Stimulated activated CD8-positive, alpha-beta memory T cell treated with anti-CD3 and anti-CD28 coated beads, Interleukin-15, amount 100 ng/mL, for 1 hour (primary cell): ENCODE measurements at places on chromosomes 6 and 20.

DNA sequence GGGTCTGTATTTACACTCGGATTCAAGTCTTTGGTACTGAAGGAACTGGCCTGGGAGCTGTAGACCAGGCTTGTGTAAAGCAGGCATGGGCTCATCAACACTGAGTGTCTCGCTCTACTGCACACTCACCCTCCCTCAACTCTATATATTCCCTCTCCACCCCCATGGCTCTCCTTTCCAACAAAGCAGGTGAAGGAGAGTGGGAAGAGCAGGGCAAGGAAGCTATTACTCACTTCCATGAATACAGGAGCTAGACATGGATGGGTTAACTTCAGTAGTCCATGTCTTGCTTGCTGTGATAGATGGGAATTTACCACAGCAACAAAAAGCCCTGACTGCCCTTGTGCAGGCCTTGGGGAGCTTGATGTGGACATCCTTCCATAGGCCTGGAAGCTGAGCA is 20.7 kb upstream of the SLC2A12 start:
- no peak for DNase-seq

DNA sequence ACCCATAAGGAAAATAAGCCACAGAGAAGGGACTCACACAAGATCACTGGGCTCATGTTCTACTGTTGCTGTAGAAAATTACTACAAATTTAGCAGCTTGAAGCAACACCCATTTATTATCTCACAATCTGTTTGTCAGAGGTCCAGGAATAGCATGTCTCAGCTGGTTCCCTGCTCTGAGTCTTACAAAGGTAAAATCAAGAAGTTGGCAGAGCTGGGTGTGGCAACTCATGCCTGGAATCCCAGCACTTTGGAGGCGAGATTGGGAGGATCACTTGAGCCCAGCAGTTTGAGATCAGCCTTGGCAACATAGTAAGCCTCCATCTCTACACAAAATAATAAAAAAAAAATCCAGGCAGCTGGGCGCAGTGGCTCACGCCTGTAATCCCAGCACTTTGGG is 28.5 kb upstream of the ZNF831 start:
- no peak for DNase-seq

DNA sequence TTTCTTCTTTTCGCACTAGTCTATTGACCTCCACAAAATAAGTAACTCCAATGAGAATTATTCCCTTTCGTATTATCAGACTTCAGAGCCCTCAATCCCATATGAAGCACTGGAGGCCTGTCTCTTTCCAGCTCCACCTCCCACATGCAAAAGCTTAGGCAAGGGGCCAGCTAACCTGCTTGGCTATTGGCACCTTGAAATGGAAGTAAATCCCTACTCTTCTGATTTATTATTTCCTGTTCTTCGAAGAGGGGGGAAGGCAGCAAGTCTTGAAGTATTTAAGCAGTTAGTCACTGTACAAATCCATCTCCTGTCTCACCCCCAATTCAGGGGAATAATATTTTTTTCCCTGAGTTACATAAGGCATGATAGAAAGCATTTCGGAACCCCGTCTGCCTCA is 577.8 kb downstream of the MAFB start:
- no peak for DNase-seq

DNA sequence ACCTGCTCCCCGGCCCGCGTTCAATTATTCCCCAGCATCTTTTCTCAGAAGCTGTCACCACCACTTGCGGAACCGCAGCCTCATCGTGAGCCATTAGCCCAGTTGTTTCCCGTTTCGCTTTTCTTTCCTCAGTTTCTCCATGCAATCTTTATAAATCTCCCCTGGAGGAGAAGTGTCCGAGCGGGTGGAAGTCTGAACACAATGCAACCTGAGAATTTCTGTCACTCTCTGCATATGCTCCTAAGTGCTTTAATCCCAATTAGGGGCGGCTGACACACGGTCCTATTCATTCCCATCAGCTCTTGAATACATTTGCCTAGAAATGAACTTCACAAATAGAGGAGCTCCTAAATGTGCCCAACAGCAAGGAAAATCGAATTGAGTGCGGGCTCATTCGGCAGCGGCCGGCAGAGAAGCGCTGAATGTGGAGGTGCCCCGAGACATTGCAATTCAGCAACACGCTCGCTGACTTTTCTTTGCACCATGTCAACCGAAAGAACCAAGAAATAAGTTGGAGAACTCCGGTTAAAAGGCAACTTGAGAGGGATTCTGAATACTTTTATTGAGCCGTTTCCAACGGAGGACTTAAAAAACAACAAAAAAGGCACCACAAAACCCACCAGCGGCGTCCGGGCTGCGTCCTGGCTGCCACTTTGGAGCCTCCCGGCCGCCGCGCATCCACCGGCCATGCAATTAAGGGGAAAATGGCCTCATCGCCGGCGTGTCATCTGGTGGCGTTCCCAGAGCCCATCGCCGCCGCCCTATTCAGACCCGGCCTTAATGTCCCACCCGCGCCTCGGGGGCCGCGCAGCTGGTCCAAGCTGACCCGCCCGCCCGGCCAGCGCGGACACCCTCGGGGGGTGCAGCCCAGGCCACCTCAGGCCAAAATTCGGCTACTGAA is 3.9 kb upstream of the PRDM13 start:
- DNase-seq, result no peak

GRCh38 chr20:52493171-52493721 is 301.7 kb upstream of the ZFP64 start:
- no peak for DNase-seq

GRCh38 chr6:151276112-151276740 is 36.5 kb downstream of the AKAP12 start:
- DNase-seq, result no peak

DNA sequence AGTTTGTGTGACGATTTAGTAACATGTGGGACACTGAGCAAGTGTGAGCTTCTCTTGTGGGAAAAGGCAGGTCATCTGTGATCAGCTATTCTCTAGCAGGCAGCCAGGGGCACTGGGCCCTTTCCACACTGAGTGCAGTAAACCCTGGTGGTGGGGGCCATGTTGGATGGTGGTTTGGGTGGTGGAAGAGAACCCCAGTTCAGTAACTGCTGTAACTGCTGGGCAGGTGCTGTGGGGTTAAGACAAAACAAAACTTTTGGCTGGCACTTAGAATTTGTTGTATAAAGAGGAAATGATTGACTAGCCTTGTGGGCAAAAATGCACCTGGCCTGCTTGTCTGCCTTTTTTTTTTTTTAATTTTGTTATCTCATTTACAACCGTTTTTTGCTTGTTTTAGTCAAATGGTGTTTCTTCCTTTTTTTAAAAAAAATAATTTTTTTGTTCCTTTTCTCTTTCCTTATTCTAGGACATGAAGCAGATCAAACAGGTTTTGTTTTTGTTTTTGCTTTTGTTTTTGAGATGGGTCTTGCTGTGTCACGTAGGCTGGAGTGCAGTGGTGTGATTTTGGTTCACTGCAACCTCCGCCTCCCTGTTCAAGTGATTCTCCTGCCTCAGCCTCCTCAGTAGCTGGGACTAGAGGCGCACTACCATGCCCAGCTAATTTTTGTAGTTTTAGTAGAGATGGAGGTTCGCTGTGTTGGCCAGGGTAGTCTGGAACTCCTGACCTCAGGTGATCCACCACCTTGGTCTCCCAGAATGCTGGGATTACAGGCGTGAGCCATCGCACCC is 59.8 kb downstream of the IGF2R start:
- no peak for DNase-seq

GRCh38 chr20:46195264-46196036 is 77.3 kb downstream of the CD40 start:
- DNase-seq, result no peak

- no peak for DNase-seq
These were observed 105.5 kb downstream of the TULP4 start for GRCh38 chr6:158417760-158418098.

DNA sequence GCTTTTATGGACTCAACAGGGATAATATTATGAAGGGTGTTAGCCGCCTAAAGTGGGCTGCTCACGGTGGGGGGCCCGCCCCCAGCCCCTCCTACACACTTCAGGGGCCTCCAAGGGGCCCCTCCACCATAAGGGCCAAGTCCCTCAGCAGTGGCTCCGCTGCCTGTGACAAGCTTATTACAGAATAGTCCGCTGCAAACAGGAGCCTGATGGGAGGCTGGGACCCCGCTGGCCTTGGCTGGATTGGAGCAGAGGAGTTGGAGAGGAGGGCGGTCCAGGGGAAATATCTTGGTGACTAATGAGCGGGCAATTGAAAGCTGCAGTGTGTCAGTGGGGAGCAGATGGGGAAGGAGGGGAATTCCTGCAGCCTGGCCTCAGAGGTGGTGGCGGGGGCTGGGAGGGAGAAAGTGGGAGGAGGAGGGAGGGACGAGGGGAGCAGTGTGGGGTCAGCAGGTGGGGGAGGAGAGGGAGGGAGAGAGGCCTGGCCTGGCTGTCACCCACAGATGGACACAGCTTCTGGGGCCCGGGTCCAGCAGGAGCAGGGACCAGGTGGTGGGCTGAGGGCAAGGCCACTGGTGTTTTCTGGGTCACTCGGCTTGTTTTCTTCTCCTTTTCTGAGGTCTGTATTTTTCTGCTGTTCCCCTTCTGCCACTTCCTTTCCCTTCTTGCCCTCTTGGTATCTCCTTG is 57.6 kb upstream of the FOXP4 start:
- DNase-seq, result no peak

GRCh38 chr6:5726976-5727718 is 279.6 kb downstream of the NRN1 start:
- DNase-seq, result no peak

DNA sequence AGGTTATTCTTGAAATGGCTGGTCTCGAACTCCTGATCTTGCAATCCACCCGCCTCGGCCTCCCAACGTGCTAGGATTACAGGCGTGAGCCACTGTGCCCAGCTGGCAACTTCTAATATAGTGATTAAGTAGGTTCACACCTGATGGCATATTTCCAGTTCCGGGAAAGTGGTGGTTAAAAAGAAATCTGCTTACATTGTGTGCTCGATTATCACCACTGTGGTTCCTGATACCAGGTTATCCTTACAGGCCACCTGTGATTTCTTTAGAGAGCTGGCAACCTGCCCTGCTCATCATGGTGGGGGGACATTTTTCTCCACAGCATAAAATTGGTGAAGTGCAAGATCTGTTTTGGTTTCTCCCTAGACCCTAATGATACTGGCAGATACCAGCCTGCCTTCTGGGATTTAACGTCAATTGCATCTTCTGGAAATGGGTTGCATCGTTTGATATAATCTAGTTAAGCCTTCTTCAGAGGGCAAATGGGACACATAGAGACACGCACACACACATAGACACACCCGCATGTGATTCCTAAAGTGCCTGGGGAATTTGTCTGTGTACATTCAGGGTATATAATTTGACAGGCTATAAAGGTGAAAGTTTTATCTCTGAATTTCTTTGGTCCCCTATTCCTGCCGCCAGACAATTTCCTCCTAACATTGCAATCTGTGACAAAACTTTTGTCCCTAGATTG is 49.7 kb upstream of the CITED2 start:
- DNase-seq, result no peak

GRCh38 chr6:112150363-112150762 is 63.0 kb downstream of the FAM229B start:
- no peak for DNase-seq

DNA sequence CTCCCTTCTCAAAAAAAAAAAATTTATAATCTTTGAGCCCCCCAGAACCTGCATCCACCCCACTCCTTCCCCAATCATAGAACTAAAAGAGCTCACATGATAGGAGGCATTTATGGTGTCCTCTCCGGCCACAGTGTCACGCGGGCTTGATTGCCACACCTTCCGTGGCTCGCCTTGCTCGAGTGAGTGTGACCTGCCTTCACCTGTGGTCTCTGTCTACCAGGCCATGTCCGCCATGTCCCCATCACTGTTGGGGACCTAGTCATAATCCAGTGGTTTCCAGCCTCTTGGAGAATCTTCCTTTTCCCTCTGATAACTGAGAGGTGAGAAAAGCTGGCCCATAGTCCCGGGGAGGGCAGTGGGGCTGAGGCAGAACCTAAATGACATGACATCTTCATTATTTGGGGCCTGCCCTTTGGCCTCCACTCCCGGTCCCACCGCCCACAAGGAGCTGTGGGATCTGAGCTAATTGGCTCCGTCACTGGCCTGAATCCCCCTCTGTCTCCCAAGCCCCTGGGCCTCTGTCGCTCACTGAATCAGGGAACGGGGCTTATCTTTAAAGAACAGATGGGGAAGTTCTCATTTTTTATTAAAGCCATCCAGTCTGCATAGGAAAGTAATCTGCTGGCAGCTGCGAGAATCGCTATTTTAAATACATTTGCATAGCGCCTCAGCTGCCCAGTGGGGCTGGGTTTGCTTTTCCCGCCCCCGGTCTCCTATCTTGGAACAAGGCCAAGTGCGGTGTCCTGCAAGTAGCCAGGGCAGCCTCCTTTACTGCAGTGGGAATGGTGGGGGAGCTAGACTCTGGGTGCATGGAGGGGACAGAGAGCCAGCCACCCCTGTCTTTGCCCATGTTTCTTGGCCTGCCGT is 197.6 kb upstream of the PMEPA1 start:
- no peak for DNase-seq

- no peak for DNase-seq
These were observed 32.3 kb downstream of the UST start for GRCh38 chr6:148779142-148779562.

- DNase-seq, result no peak
These were observed 12.8 kb upstream of the PDYN start for GRCh38 chr20:2006452-2007361.

- no peak for DNase-seq
These were observed 28.4 kb upstream of the SAYSD1 start for GRCh38 chr6:39143238-39143930.

GRCh38 chr6:138526822-138527235 is 27.5 kb upstream of the NHSL1 start:
- no peak for DNase-seq

DNA sequence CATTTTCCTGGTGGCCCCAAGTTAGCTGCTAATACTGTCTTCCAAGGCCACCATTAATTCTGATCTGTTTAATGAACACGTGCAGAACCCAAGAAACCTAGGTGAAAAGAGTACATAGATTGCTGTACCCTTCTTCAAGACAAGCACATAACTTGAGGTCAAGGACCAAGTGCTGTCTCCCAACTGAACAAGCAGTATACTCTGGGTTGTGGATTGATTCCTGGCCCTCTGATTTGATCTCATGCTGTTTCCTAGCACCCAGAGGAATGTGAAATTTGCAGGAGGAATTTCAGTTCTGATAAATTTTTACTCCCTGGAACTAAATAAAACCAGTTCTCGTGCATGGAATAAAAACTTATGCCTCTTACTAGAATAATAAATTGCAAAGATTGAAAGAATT is 75.6 kb downstream of the MTFR2 start:
- no peak for DNase-seq

- DNase-seq, result no peak
These were observed 75.1 kb upstream of the QKI start for GRCh38 chr6:163339466-163339865.

DNA sequence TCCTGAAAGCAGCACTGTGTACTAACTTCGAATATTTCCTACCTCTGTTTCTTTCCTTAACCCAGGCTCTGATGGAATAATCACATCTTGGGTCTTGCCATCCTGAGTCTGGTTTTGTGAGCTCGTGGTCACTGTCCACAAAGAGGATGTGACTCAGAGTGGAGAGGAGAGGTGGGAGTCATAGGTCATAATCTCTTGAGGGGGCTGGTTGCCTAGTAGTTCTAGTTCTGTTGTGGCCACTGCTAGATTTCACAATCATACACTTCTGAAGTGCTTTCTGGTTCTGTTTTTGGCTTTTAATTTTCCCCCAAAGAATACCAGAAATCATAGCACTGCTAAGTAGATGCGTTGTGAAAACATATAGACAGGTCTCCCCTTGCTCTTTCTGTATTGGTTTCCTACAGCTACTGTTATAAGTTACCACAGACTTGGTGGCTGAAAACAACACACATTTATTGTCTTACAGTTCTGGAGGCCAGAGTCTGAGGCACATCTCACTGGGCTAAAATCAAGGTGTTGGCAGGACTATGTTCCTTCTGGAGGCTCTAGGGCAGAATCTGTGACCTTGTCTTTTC is 102.8 kb downstream of the NRSN1 start:
- no peak for DNase-seq
